ENCODE measurements at places on chromosomes 5 and 9.

DNA sequence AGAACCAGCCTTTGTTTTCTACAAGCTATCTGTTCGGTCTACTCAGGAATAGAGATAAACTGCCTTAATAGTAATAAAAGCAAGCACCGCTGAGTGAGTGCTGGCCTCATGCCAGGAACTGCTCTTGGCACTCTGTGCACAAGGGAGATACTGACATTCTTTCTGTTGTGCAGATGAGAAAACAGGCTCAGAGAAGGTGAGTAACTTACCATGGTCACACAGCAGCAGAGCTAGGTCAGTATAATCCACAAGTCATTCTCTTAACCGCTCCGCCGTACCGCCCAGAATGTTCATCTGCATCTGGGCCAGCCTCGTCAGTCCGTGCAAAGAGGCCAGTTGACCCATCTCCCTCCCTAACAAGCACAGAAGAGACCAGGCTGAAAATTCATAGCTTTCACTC is 27.4 kb downstream of the QRFP start:
- no peak for DNase-seq

- no peak for DNase-seq
These were observed at the start of gene CDKN2B-AS1 for GRCh38 chr9:21994556-21995005. CDKN2B-AS1 (plus strand) TSS chr9:21994791.

GRCh38 chr9:29220596-29221251 is 1647.4 kb upstream of the C9orf72 start:
- DNase-seq: no peak

GRCh38 chr5:116573702-116574366 is 789 bp downstream of the SEMA6A start:
- no peak for DNase-seq

DNA sequence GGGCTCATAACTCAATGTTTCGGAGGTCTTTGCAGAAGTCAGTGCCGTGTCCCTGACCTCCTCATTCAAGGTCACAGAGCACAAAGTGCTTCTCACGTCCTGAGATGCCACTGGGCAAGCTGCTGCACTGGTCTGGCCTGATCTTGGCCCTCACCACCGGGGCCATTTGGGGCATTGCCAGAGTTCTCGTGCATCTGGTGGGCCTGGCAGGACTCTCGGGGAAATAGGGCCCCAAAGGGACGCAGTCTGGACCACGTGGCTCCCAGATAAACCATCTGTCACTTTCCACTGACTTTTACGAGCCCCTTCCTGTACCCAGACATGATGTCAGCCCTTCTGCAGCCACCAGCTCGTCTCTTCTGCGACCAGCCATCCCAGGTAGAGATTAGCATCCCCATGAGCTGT is 54.8 kb downstream of the HRH2 start:
- no peak for DNase-seq

GRCh38 chr9:89444274-89444673 is 53.6 kb downstream of the SEMA4D start:
- peak; percentile 78 for DNase-seq

DNA sequence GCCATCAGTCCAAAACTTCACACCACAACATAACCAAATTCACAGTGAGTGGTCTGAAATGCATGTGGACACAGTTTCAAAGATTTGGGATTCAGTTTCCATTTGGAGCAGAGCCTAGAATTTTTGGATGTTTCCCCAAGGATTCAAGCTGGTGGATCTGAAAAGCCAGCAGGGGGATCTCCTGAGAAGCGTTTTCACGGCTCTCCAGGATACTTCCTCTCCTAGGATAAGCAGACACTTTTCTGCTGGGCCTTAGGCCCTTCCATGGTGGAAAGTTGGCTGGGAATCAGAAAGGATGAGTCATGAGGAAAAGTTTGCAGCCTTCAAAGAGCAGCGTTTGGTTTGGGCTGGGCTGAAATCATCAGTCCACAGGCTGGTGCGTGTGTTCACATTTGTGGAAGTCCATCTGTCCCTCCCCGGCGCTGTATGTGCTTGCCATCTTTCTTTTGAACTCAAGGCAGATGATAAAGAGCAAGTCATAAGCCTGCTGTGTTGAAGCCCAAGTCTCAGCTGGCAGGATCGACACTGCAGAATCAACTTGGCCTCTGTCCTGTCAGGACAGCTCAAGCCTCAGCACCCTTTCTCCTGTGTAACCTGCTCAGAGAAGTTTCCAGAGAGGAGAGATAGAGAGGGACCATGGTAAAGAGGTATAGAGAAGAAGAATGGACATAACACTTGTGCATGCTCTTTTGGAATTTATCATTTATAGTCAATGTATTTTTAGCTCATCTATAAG is 152.6 kb upstream of the MSX2 start:
- DNase-seq: no peak
